ENCODE measurements at places on chromosomes 12 and 14.

GRCh38 chr12:52439845-52440244 is 5.7 kb upstream of the KRT75 start:
- DNase-seq: no peak

GRCh38 chr12:40017488-40017887 is 88.4 kb downstream of the SLC2A13 start:
- no peak for DNase-seq

DNA sequence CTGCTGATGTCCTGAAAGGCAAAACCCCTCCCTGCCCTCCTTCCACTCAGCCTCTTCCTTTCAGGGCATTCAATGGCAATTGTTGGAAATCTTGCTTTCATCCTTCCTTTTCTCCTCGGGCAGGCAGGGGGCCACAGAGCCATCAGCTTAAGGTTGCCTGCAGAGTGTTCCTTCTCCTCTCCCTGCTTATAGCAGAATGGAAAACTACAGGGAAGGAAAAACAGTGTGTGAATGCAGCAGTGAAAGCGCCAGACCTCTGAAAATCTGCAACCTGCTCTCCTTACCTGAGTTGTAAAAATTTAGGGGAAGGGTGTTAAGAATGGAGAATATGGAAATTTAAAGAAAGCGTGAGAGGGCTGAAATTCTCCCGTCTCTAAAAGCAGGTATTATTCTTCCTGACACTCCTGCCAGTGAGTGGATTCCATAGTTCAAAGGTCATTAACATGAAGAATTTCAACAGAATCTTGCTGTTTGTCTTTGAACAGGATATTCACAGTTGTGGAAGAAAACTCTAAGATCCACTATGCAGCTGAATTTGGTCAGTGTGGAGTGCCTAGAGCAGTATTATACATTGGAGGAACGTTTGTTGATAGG is 348.8 kb downstream of the KCNH5 start:
- DNase-seq: no peak

DNA sequence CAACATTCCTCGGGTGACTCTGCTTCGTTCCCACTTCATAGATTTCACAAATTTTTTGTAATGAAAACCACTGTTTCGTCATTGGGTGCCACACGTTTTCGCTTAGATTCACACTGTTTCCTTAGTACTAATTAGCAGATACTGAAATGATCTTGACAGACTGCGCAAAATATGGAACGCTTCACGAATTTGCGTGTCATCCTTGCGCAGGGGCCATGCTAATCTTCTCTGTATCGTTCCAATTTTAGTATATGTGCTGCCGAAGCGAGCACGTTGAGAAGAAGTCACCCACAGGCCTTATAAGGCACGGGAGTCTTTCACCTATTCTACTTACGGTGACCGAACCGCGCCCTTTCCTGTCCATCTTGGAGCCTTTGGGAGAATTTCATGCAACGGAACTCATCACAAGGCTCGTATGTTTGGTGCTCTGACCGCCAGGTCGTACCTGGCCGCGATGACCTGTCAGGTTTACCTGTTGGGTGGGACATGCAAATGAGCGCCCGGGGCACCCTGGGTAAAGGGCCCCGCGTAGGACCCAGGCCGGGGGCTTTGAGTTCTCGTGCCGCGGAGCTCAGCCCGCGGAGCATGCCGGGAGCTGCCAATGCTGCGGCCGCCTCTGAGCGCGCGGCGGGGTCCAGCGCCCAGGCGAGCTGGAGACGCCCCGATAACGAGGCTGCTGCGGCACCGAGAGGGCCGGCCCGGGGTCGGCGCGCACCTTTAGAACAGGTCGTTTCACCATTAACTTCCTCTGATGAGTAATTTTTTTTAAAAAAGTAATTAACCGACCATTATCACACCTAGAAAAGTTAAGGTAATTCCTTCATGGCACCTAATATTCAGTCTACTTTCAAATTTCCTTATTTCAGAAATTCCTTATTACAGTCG is at the start of gene RNU6-8:
Gene RNU6-8, minus strand, starts transcription at position 272 of the 885 bp plus-strand sequence.
- peak; percentile 39 for DNase-seq

DNA sequence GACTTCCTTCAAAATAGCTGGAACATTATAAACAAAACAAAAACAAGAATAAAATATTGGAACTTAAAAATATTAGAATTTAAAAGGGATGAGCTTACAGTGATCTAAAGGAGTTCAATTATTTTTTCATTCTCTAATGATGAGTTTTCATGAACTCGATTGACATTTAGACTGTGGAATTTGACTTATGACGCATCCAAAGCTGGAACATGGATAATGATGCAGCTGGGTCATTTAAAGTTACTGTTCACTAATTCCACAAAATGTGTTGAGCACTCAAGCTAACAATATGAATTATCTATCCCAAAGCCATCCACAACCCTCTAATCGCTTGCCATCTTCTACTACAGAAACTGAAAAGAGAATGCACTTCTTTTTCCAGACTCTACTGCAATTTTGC is 42.5 kb downstream of the LIN7A start:
- no peak for DNase-seq

GRCh38 chr12:30874455-30875321 is 51.9 kb upstream of the TSPAN11 start:
- peak; percentile 65 for DNase-seq

DNA sequence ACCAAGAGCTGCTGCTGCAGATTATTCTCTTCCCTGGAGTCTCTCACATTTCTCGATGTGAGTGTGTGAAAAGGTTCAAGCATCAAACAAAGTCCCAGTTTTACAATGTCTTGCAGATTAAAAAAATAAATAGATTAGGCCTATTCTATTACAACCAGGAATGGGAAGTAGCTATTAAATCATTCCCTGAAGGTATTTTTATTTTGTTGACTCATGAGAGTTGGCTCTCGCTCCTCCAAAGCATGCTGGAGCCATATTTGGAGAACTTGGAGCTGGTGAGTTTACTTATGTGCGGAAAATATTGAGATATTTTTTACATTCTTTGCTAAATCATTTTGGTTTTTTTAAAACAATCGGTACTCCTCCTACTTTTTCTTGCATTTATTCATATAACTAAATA is 572.3 kb downstream of the ETNK1 start:
- DNase-seq: no peak

- no peak for DNase-seq
These were observed 370.2 kb downstream of the SOX5 start for GRCh38 chr12:23579257-23579656.

DNA sequence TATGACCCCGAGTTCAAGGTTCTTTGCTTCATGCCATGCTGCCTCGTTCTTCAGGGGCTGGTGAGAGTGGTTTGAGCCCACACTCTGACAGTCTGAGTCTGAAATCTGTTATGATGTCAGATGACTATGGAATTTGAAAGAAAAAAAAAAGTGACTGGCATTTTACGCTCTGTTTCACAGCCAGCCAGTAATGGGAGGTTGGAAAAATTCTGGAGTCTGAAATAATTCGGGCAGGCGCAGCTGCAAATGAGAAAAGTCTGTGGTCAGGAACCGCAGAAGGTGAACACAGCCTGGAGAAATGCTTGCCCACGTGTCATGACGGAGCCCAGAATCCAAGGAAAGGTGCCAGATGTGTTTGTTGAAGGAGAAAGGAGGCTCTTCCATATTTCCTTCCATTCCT is 269.8 kb upstream of the PWP1 start:
- DNase-seq: no peak

- DNase-seq: no peak
These were observed 28.6 kb upstream of the DNM1L start for GRCh38 chr12:32650508-32650907.

DNA sequence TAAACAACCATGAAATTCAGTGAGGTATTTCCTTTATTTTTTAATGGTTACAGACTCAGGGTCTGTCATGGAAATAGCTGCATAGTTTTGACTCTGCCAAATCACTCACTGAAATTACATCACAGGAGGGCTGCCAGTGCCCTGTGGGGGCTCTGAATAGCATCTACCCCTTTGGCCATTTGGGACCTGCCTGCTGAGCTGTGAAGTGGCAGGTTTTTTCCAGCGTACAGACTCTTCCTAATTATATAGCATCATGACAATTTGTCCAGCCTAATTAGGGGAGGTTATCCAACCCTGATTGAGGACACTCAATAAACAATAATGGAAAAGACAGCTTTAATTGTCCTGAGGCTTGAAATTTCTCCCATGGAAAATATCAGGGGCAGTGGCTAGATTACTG is 1.8 kb upstream of the COCH start:
- DNase-seq: no peak

- no peak for DNase-seq
These were observed 799 bp downstream of the SLC38A6 start for GRCh38 chr14:60981633-60982455.

DNA sequence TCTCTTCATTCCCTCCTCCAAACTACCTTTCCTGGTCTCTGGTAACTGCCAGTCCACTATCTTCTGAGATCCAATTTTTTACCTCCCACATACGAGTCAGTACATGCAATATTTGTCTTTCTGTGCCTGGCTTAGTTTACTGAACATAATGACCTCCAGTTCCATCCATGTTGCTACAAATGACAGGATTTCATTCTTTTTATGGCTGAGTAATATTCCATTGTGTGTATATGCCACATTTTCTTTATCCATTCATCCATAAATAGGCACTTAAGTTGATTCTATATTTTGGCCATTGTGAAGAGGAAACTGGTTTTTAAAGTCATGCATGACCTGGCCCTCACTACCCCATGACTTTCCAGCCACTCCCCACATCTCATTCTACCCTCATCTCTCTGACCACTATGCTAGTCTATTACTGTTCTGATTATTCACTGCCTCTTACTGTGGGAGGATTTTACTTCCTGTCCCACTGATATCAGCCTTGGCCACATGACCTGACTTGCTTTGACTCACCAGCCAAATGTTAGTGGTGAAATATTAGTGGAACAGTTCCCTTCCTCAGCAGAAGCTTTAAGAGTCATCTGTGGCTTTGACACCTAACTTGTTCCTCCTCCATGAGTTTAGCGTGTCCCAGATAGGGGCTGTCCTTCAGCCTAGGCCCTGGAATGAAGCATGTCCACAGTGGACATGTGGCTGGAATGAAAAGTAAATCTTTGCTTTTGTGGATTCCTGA is 52.2 kb downstream of the GOLGA5 start:
- DNase-seq: no peak

DNA sequence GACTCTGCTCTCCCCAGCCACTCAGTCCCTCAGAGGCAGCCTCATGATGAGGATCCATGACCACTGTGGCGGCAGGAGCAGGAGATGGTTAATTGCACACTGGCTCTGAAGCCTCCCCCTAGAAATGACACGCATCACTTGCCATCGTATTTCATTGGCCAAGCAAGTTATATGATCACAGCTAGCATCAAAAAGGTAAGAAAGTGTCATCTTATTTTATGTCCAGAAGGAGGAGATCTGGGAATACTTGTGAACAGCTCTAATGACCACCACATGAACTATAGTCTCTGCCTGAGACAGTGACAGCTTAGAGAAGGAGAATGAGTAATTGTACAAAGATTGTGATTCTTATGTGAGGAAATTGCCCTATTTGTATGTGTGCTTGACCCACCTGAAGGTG is 363.4 kb downstream of the NUAK1 start:
- DNase-seq: peak; percentile 81

GRCh38 chr12:80648881-80649280 is 58.6 kb upstream of the MYF6 start:
- DNase-seq: no peak

GRCh38 chr12:91327131-91327530 is 144.5 kb upstream of the DCN start:
- DNase-seq: no peak

- no peak for DNase-seq
These were observed 314.5 kb upstream of the GARIN6 start for GRCh38 chr12:99332936-99333591.

GRCh38 chr12:58372298-58372697 is 430.9 kb downstream of the ATP23 start:
- DNase-seq: no peak

DNA sequence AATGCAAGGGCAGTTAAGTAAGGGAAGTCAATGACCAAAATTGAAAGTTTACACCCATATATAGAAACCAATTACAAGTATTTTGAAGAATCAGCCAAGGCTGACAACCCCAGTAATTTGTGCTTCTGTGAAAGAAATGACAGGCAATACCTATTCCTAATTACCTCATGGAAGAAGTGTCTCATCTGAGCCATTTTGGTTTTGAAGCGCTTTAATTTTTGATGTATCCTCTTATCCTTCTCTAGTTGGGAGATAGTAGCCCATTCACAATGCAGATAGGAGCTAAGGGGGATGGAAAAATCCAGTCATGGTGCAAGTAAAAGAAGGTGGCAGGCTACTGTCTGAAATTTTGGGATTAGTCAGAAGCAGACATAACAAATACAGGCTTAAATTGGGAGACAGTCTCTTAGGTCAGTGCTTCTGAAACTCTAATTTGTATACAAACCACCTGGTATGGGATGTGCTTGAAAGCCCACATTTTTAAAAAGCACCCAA is 30.4 kb upstream of the SUPT16H start:
- DNase-seq: no peak

- no peak for DNase-seq
These were observed 181.3 kb upstream of the FKBP4 start for GRCh38 chr12:2613326-2614073.

All from NCI-H187 treated with DMSO at 0.1 percent for 48 hours (cell line).